Esophagus mucosa (tissue), 1 donor: ENCODE measurements at places on chromosomes 1 and 21. TPM values are rescaled to one million over a fixed set of nuclear protein-coding genes. Genes with fewer than 3 reads are reported as not detected.

DNA sequence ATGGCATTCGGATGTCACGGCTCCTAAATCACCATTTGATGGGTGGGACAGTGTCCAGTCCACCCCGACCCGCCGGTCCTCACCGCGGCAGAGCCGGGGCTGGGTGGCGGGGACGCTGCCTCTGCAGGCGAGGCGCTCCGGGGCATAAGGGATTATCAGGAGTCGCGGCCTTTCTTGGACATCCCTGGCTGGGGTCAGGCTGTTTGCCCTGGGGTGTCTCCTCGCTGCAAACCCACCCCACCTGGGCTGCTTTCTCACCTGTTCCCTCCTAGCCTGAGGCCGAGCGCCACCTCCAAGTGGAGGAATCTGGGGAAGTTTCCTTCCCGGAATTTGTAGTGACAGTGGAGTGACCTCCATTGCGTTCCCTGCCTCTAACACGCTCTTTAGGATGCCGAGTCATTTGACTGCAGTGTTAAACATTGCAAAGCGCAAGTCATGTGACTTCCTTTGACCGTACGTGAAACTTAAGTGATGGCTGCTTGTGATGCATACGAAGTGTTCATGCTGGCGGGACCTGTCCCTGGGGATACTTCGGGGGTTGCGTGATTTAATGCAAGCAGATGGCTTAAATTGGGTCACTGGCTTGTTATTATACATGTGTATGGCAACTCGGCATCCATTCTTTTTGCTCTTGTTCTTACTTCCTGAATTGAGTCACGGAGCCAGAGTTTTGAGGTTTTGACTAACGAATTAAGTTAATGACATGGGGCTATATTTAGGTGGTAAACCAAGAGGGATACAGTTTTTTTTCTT is 536 bp downstream of the LGALS8 start:
- ATAC-seq = peak; percentile 81

Gene ZSWIM5
- total RNA-seq = 0.56 TPM

DNA sequence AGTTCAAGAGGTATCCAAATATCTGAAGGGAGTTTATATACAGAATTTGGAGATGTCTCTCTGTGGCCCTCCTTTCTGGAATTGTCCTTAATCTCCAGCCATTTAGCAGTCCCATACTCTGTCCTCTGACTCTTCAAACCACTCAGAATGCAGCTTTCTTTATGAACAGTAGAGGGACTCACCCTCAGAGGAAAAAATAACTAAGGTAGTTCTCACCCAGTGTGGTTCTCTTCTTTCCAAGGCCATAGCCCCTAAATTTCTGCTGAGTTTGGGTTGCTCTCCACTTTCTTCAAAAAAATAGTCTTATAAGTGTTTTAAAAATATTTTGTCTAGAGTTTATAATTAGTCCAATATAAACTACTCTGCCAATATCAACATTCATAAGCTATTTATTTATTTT is 369.7 kb downstream of the MATN1 start:
- no peak for ATAC-seq

DNA sequence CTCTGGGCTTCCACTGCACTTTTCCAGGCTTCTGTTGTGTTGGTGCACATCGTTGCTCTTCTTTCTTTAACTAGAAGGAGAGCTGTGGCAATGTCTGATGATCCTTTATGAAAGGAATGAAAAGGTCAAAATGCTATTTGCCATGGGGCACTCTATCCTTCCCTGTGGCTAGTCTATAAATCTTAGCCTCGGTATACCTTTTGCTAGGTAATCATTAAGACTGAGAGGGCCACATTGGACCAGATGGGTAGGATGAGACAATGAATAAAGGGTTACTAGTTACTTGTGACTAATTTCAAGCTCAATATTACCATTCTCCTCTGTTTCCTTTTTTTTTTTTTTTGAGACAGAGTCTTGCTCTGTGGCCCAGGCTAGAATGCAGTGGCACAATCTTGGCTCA is 89.4 kb upstream of the C1orf87 start:
- no peak for ATAC-seq

GRCh38 chr1:50328552-50328951 is 94.7 kb downstream of the DMRTA2 start:
- no peak for ATAC-seq

Gene CACNA1S
- not detected for total RNA-seq

GRCh38 chr1:113269168-113269963 is 120.9 kb upstream of the MAGI3 start:
- ATAC-seq = no peak

GRCh38 chr1:6035303-6035702 is 10.4 kb upstream of the KCNAB2 start:
- ATAC-seq = no peak

- no peak for ATAC-seq
Observed at GRCh38 chr1:2504225-2504948, 22.0 kb downstream of the PANK4 start.

Gene ST6GALNAC3
- total RNA-seq = 0.72 TPM

DNA sequence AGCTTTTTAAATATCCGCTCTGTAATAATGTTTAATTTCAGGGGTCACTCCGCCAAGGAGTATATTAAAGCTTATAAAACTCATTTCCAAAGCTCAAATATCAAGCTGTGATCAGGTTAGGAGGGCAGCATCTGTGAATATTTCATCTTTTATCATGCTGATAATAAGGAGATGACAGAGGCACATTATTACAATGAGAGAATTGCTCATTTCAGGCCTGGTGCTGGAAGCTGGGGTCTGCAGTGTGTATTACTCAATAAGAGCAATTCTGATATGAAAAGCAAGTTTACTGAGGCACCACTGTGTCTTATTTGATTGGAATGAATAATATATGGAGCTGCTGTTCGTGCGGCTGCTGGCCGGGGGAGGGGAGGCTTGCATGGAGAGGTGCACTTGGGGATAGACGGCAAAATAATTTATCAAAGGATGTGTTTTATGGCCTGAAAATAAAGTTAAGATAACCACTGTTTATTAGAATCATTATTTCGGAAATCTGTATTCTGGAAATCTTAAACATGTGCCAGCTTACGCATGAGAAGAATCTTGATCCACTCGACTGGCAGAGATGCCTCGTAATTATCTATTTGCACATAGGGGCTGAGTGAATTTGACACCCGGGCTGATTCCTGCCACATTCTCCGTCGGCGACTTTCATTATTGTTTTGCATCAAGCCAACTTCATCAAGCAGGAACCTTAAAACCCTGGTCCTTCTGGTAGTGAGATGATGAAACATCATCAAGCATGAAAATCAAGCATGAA is 173.2 kb downstream of the RRAGC start:
- ATAC-seq = no peak

- ATAC-seq = no peak
Observed at GRCh38 chr1:86645851-86646250, 58.5 kb upstream of the SH3GLB1 start.

GRCh38 chr1:208369045-208369444 is 124.9 kb upstream of the PLXNA2 start:
- ATAC-seq = no peak

- ATAC-seq = no peak
Observed at GRCh38 chr1:117061986-117062415, 1.9 kb downstream of the TTF2 start.

DNA sequence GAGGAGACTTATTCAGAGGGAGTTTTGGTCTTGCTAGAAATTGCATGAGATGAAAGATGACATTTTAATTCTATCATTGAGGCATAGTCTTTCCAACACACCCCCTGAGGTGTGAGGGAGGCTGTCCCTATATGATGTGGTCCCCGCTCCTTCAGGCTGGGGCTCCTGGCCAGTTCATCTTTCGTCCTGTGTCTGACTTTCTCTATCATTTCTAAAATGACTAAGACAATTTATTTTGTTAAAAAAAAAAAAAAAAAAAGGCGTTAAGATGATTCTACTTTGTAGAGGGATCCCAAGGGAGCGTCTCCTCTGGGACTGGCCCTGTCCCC is 50.5 kb downstream of the PRKCZ start:
- ATAC-seq = no peak
